ENCODE measurements at places on chromosomes 12 and 14. TPM values are rescaled to one million over a fixed set of nuclear protein-coding genes. Genes with fewer than 3 reads are reported as not detected.

DNA sequence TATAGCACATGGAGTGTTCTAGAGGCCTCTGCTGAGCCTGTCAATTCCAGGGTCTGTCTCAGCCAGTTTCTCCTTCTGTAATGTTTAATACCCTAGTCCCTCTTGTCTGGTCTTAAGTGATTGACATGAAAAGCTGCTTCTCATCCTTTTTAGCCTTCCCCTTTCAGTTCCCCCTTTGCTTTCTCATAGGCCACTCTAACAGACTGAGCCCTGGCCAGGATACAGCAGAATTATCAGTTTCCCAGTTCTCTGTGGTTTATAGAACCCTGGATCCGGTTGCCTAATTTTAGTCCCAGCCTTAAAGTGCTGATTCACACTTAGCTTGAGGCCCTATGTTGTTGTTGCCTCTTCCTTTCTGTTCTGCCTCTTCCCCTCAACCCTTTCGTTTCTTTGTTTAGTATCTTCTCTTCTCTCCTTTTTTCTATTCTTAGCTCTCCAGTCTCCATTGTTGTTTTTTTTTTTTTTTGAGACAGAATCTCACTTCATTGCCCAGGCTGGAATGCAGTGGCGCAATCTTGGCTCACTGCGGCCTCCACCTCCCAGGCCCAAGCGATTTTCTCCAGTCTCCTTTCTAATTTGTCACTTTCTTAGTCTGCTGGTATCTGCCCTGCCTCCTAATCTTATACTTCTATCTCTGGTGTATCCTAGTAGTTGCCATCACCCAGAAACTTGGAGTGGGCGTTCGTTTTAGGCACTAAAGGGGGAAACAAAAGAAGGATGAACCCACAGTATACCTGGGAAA, 2.9 kb upstream of the BIN2 start:
- no peak for DNase-seq

DNA sequence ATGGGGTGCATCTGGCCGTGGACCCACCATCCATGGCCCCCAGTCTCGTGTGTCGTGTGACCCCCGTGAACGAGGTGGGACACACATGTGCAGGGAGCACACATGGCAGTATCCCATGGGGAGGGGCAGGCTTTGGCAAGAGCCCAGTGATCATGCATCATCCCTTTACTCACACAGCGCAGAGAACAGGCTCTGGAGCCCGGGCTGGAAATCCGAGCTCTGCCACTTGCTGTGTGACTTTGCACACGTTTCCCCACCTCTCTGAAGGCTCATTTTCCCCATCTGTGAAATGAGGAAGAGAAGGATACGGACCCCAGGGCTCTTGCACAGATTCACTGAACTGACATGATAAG, 119.9 kb downstream of the PHETA1 start:
- no peak for DNase-seq

DNA sequence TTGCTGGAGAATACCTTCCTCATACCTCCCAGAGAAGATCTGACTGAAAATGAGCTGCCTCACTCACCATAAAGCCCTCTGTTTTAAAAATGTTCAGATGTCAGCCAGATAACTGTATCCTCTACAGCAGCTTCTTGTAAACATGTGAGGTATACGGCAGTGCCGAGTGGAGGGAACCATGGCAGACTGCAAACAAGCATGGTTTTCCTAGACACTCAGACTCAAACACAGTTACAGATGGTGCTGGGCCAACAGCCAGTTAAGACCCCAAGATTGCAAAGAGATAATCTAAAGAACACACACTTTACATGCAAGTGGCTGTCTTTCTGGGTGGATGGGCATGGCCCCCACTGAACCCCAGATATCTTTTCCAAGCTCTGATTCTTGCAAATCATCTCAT, 16.6 kb upstream of the CCDC177 start:
- DNase-seq: no peak

GRCh38 chr14:103542605-103543088, 13.7 kb downstream of the TRMT61A start:
- no peak for DNase-seq

DNA sequence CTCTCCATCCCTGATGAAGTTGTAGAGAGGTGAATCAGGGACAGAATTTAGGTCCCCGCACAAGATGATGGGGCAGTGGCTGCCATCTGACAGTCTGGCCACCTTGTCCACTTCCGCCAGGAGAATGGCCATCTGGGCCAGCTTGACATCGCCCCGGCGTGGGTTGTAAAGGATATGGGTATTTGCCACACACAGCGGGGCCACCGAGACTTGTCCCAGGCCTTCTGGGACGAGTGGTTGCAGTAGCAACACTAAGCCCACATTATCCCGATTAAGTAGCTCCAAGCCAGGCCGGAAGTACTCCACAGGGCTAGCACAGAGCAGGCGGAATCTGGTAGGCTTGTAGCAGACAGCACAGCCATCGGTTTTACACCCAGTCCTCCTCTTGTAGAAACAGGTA, 6.2 kb downstream of the ANGEL1 start:
- DNase-seq: no peak

- DNase-seq: no peak
Measured at GRCh38 chr12:19659086-19659485, 219.8 kb downstream of the AEBP2 start.

DNA sequence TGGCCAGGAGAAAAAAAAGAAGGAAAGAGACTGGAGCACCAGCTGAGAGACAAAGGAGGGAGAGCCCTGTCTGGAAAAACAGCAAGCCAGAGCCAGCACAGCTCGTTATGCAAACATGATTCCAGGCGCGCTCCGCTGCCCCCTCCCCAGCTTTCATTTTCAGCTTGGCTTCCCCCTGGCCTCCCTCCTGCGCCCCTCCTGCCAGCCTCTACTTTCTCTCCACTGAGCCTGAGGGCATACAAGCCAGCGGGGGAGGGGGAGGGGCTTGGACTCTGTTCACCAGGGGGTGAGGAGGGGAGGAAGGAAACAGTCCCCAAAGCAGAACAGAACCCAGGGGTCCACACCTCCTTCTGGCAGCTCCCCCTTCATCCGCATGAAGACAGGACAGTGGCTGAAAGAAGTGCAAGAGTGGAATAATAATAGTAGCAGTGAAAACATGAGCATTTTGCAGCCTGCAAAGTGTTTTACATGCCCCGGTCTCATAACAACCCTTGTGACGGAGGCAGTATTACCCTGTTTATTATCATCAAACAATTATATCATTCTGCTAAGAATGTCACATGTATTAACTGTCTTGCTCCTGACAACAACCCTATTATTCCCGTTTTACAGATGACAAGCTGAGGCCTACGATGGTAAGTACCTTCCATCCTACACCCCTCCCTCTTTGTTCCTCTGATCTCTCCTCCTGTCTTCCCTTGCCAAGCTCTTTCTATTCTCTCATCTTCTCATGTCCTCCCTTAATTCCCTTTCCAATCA, 24.2 kb downstream of the SMUG1 start:
- DNase-seq: no peak

Gene PLEK2
- total RNA-seq: 3.5 TPM

Gene CIDEB
- 13.0 TPM for total RNA-seq

Gene COCH
- 0.77 TPM for total RNA-seq

Gene RD3L
- total RNA-seq: not detected

Measured in T-cell (primary cell).